HAP-1 (cell line): ENCODE measurements at places on chromosomes 12 and 14.
A peak's percentile ranks its signal among the peaks of the same experiment; 100 is the strongest.

GRCh38 chr12:51407604-51408003 is 16.4 kb upstream of the GALNT6 start:
- no peak for DNase-seq

- DNase-seq: no peak
These were observed 40.0 kb upstream of the DDX11 start for GRCh38 chr12:31033681-31034080.

GRCh38 chr12:26331960-26332359 is 136.6 kb downstream of the SSPN start:
- DNase-seq: no peak

GRCh38 chr12:112011685-112012084 is 1.3 kb downstream of the TMEM116 start:
- DNase-seq: no peak

DNA sequence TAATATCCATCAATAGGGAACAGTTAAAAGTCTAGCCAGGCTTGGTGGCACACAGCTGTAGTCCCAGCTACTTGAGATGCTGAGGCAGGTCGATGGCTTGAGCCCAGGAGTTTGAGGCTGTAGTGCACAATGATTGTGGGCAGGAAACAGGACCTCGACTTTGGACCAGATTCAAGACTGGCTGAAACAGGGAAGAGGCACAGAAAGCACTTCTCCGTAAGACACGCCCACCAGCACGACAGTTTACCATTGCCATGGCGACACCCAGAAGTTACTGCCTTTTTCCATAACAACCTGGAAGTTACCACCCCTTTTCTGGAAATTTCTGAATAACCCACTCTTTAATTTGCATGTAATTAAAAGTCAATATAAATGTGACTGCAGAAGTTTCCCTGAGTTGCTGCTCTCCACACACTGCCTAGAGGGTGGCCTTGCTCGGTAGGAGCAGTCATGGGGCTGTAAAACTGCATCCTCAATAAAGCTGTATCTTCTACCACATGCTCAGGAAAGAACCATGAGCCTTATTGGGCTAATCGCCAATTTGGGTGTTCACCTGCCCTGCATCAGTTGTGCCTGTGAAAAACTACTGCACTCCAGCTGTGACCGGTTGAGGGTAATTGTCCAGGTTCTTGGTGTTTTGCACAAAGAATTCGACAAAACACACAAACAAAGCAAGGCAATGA is 4.6 kb upstream of the LRRC23 start:
- no peak for DNase-seq

GRCh38 chr14:45114327-45114726 is 20.0 kb downstream of the FKBP3 start:
- DNase-seq: no peak

DNA sequence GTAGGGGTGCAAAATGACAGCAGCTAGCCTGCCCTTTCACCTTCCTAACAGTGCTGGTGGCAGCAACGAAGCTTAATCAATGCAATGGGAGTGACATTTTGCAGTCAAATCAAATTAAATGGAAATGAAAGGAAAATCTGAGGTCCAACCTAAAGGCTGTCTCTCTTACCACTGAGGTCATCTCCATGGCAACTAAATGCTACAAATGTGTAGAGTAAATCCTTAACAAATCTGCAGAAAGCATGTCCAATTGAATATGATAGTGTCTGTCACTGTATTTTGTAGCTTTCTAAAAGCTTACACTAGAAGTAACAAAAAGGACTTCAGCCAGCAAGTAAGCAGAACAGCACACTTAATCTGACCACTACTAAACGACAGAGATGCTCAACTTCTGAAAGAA is 488.8 kb downstream of the BCAT1 start:
- no peak for DNase-seq

GRCh38 chr12:121966959-121967358 is 48.6 kb downstream of the CFAP251 start:
- no peak for DNase-seq

DNA sequence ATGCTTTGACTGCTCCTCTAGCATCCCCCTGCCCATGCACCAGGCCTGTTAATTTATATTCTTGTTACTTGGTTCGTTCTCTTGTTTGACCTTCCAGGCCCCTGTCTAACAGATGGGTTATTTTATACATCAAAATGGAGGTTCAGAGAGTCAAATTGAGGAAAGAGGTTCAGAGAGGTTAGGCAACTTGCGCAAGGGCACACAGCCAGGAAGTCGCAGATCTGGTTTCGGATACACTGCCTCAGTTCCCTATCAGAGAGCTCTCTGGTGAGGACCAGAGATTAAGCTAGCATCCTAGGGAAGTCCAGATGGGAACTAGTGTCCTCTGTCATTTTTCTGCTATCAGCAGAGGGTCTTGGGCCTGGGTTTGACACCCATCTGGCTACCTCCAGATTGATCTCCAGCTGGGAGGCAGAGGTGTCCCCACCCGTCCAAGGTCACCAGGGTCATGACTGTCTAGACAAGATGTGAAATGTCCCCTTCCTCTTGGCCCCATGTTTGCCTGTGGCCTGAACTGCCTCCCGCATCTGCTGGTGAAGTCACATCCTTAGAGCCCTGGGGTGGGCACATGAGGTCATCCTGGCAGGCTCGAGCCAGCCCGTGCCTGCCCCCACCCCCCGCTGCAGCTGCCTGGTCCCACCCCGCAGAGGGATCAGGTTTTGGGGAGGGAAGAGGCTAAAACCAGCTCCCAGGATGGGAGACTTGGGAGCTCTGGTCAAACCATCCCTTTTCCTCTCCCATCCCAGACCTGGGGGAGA is 84.3 kb upstream of the NCOR2 start:
- DNase-seq: no peak

- DNase-seq: peak; percentile 58
These were observed 61.9 kb upstream of the MAX start for GRCh38 chr14:65164068-65164824.

DNA sequence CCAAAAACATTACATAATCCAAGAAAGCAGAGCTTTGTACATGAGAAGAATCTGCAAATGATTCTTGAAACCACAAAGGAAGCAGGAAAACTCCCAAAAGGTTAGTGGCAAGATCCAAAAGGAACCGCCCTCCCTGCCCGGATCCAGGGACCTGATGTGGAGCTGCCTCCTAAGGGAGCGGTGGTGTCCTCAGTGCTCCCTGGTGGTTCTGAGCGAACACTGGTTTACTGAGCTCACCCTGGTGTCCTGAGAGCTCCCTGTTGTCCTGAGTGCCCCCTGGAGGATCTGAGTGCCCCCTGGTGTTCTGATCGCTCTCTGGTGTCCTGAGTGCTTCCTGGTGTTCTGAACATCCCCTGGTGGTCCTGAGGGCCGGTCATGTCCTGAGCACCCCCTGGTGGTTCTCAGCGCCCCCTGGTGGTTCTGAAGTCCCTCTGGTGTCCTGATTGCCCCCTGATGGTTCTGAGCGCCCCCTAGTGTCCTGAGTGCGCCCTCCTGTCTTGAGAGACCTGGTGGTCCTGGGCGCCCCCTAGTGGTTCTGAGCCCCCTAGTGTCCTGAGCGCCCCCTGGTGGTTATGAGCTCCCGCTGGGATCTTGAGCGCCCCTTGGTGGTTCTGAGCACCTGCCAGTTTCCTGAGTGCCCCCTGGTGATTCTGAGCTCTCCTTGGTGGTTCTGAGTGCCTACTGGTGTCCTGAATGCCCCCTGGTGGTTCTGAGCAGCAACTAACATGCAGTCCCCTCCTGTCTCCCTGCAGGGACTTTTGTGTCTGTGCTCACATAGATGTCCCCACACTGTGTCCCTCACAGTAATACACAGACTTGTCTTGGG is 891.1 kb downstream of the TMEM121 start:
- DNase-seq: no peak

DNA sequence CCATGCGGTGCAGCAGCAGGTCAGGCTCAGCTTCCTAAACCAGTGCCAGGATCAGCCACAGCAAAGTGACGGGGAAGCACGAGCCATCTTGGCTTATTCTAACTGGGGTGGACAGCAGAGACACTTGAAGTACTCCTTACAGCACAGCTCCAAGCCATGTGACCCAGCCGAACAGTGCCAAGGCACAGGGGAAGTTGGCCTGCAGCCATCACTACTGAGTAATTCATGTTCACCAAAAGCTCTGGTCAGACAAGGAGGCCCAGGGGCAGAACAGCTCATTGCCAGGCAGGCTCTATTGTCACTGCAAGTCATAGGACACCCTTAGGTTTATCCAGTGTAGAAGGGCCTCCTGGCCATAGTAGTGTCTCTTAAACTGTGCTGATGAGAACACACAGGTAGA is 23.4 kb upstream of the SLC35F4 start:
- DNase-seq: no peak

- no peak for DNase-seq
These were observed 87.8 kb upstream of the PDE3A start for GRCh38 chr12:20280515-20280914.

- no peak for DNase-seq
These were observed 215.4 kb upstream of the DIO2 start for GRCh38 chr14:80426683-80427082.

DNA sequence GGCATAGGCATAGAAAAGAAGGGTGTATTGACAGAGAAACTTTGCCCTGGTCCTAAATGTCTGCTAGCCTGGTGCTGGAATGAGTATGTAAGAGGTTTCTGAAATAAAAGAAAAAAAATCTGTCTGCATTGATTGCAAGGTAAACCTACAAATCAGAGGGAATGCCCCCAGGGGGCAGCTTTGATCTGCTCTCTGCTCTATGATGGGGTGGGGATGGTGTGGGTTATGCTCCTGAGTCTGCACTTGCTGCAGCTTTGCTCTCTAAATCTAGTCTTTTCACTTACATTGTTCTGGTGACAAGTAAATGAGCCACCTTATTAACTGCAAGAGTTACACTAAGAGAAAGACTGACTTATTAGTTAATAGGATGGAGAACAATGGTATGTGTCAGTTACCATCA is 468.4 kb upstream of the STXBP6 start:
- DNase-seq: no peak

DNA sequence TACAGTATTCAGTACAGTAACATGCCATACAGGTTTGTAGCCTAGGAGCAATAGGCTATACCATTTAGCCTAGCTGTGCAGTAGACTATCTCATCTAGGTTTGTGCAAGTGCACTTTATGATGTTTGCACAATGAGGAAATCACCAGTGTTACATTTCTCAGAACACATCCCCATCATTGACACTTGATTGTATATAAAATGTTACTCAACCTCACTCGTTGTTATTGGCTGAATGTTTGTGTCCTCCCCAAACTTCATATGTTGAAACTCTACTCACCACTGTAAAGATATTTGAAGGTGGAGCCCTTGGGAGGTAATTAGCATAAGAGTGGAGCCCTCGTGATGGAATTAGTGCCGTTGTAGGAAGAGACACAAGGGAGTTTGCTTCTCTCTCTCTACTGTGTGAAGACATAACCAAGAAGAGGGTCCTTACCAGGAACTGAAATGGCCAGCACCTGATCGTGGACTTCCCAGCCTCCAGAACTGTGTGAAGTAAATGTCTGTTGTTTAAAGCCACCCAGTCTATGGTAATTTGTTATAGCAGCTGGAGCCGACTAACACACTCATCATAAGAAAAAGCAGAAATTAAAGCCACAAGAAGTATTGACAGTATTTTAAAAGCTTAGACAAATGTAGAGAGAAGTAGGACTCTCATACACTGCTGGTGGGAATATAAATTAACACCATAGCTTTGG is 3.2 kb upstream of the MED13L start:
- no peak for DNase-seq

- DNase-seq: no peak
These were observed 91.9 kb downstream of the DICER1 start for GRCh38 chr14:95065411-95065810.

DNA sequence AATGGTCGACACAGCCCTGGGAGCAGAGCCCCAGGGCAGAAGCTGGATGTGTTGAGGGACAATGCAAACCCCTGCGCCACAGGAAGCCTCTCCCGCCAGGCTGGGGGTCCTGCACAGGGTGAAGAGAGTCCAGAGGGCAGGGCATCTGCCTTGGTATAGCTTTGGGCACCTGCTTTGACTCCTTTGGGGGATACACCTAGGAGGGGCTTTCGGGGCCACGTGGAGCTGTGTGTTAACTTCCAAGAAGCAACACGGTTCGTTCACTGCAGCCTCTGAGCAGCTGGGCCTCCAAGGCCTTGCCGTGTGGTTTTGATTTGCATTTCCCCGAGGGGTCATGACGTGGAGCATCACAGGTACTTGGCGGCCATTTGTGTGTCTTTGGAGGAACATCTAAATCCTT is 5.8 kb upstream of the PUS1 start:
- DNase-seq: no peak

DNA sequence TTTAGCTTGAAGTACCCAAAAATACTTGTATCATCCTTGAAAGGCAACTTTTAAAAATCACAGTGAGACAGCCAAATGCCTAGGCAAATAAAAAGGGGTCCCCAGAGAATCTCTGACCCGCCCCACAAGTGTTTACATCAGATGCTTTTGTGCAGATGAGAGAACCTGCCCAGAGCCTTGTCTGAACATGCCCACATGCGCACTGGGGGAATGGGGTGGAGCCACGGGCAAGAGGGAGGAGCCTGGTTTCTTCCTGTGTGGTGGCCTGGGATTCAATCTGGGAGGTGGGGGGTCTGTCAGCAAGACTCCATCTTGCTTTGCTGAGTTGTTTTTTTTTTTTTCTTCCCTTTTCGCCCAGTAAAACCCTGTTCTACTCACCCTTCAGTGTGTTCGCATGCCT is 381.7 kb upstream of the CCDC196 start:
- DNase-seq: peak; percentile 51

DNA sequence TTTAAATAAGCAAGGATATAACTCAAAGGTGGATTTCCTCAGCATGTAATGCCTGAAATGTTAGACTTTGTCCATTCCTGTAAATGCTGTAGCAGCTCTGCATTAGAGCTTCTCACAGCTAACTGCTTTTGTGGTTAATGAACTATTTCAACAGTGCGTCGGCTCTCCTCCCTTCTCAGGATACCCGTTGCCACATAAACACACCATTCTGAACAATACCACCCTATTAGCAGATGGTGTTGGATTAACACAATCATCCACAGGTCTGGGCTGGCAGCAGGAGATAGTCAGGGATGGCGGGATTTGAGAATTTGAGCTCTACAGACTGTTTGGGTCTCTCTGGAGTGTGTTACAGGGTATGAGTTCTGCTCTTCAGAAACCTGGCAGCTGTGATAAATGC is 33.5 kb upstream of the C12orf42 start:
- DNase-seq: no peak
